ENCODE measurements at places on chromosomes 4 and X.

DNA sequence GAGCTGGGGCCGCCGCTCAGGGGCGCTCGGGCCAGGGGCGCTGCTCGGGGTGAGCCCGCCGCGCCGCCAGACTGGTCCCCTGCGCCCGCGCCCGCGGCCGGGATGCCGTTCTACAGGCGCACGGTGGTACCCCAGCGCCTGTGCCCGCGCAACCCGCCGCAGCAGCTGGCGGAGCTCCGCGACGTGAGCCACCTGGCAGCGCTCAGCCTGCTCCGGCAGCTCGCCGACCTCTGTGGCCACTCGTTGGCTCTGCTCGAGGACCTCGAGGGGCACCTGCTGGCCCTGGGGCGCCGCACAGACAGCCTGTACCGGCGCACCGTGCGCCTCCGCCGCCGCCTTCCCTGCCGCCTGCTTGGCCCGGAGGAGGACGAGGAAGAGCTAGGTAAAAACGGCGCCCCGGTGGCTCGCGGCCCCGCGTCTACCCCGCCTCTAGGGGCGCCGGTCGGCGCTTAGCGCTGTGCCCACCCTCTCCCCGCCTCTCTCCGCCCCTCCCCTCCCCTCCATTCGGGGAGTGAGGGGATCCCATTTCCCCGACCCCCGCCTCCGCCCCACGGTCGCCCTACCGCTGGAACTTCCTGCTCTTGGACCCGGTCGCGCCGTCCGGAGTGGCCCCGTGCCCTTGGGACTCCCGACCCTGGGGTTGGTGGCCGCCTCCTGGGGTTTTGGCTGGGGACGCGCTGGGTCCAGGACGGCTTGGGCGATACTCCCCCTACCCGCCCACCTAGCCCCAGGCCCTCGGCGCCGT, 513 bp downstream of the NHSL2 start:
- DNase-seq = no peak

DNA sequence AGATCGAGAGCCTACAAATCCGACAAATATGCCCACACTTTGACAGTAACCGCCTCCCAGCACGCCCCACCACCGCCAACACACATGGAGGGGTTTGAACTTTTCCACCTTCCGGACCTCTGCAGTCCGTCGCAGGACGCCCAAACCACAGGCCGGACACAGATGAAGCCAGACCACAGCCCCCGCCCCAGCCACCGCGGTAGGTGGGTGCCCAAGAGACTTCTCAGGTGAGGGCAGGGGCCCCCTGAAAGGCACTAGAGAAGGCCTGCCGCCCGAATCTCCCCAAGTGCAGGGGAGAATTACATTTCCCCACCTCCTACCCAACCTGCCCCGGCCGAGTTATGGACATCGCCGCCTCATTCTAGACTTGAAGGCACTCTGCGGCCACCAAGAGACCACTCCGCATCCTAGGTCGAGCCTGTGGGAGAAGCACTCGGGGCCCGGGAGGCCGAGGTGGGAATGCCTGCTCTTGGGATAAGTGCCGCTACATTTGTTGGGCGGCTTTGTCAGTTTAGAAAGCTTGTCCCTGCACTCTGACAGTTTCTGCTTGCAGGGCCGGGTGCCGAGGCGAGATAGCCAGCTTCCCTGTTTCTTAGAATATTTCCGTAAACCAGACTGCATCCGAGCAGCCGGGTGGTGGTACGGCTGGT, 21.5 kb downstream of the HAND2 start:
- DNase-seq = no peak

DNA sequence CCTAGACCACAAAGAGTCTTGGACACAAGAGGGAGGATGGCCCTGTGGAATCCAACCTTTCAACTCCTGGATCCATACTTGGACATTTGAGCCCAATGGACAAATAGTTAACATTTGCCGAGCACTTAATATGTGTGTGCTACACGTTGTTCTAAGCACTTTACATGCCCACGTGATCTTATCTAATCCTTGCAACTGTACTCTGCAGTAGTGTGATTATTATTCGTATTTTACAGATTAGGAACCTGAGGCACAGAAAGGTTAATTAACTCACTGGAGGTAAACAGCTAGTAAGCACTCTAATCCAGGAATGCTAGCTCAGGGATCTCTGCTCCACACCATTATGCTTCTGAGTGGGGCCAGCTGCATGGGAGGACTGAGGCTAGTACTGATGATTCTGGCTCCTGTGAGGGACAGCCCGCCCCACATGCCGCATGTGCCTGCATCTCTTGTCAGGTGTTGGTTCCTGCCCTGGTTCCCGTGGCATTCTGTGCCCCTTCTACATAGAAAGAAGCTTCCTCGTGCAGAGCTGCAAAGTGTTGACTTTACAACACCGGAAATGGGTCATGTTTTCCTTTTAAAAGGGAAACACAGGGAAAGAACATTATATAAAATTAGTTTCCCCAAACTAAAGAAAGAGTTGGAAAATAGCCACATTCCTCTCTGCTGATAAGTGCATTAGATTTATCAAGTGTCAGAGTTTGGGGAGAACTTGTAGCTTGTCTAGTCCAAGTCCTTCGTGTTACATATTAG, 34.8 kb downstream of the PLAC1 start:
- no peak for DNase-seq

DNA sequence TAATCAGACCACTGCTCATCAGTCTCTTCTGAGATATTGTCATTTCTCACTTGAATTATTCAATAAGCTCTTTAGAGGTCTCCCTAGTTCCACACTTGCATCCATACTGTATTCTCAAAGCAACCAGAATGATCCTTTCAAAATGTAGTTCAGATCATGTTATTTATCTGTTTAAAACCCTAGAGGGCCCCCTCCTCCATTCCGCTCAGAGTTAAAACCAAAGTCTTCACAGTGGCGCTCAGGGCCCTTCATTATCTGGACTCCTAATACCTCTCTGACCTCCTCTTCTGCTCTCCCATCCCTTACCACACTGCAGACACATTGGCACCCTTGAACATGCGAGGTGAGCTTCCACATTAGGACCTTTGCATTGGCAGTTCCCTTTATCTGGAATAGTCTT, 32.7 kb upstream of the HPGDS start:
- no peak for DNase-seq

- DNase-seq = no peak
Observed at GRCh38 chrX:36348509-36348908, 429.0 kb downstream of the CFAP47 start.

- DNase-seq = no peak
Observed at GRCh38 chrX:49656533-49656932, 39.3 kb downstream of the PAGE1 start.

DNA sequence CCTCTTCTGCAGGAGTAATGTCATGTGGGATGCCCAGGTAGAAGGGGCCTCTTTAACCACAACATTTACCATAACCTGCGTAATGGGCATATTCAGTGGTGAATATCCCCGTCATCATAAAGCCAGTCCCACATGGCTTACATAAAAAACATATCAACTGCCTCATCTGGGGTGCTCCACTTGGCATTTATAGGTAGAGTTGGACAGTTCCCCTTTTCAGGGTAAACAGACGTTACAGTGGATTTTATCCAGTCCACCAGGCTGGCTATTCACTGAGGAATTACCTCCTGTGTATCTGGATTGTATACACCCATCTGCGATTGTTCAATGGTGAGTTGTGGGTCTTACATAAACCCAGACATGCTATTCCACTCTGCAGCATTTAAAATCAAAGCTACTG, 70.7 kb upstream of the ANKRD17 start:
- no peak for DNase-seq

GRCh38 chr4:41992967-41993857, 2.9 kb downstream of the SLC30A9 start:
- DNase-seq = no peak

DNA sequence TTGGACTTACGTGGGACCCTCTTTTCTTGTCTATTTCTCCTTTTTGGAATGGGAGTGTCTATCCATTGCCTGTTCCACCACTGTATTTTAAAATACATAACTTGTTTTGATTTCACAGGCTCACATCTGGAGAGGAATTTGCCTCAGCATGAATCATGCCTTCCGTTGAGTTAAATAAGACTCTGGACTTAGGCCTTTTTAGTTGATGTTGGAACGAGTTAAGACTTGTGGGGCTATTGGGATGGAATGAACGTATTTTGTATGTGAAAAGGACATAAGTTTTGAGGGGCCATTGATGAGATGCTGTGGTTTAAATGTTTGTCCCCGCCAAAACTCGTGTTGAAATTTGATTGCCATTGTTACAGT, 66.2 kb downstream of the BEX3 start:
- no peak for DNase-seq

- no peak for DNase-seq
Observed at GRCh38 chr4:86442881-86443280, 83.0 kb upstream of the MAPK10 start.

DNA sequence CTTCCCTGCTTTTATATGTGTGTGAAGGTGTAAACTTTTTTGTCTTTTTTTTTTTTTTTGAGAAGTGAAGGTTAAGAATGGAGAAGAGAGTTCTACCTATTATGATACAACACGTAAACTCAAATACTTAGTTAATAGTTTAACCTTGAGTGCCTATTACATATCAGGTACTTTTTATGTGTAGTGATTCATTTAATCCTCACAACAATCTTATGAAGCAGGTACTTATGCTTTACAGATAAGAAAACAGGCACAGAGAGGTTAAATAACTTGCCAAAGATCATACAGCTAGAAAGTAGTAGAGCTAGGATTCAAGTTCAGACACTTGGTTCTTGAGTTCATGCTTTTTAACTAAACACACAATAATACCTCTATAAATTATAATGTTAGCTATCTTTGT, 107.4 kb downstream of the THOC2 start:
- DNase-seq = no peak

- no peak for DNase-seq
Observed at GRCh38 chrX:120310861-120311726, at the start of gene TMEM255A. TMEM255A (minus strand) TSS chrX:120311461; CDS start chrX:120311309, 152 bp downstream.

- DNase-seq = no peak
Observed at GRCh38 chr4:23773884-23774636, 115.8 kb downstream of the PPARGC1A start.

DNA sequence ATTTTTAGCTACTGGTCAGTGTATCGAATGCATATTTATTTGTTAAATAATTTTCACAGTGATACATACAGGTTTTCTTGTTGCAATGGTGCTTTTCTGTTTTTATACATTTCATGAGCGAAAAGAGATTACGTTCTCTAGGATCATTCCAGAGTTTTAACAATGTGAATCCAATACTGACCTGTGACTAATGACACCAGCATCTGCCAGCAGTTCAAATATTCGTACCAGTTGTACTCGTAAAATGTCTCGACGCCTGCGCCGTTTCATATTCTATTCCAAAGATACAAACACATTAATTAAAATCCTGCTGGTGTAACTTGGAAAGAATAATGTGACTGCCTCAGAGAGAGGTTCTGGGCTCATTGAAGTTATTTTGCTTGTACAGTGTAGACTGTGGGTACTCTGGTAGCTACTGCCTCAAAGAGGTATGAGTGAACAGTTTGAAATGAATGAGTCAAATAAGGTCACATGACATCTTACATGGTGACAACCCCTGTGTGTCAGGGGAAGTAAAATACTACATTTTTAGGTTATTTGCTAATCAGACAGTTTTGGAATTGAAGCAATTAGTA, 80.7 kb downstream of the ZAR1 start:
- no peak for DNase-seq

GRCh38 chrX:108299101-108299591, 139.1 kb downstream of the COL4A6 start:
- DNase-seq = no peak

- DNase-seq = no peak
Observed at GRCh38 chr4:158411269-158411668, 110.4 kb upstream of the RXFP1 start.

GRCh38 chr4:56723659-56724230, 42.6 kb upstream of the HOPX start:
- no peak for DNase-seq

DNA sequence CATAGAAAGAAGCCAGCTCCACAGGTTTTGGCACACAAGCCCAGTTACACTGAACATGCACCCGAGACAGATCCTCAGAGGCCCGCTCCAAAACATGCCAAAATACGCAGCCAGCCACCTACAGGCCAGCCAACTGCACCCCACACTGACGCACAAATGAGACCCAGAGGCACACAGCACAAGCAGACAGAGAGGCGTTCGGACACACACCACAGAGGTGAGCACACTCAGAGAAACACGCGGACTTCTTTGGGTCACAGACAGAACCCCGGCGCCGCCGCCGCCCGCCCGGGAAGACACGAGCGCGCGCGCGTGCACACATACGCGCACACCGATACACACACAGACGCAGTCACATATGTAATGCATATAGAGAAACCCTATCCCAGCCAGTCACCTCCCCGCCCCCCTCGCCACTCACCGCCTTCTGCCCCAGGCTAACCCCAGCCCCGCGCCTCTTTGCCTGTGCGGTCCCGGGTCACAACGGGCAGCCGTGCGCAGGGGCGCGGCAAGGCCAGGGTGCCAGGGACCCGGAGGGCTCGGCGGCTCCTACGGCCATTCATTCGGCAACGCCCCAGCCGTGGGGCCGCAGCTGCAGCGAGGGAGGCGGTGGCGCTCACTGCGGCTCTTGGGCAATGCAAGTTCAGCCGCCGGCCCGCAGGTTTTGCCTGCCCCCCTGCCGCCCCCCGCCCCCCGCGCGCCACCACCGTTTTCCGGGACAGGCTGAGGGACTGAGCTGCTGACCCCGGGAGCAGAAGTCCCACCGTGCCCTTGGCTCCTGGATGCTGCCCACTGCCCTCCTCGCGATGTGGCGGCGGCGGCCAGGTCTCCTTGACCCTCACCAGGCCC, 553 bp downstream of the SEPTIN6 start:
- DNase-seq = no peak

- DNase-seq = no peak
Observed at GRCh38 chrX:150459196-150459595, 96.1 kb downstream of the MAMLD1 start.

DNA sequence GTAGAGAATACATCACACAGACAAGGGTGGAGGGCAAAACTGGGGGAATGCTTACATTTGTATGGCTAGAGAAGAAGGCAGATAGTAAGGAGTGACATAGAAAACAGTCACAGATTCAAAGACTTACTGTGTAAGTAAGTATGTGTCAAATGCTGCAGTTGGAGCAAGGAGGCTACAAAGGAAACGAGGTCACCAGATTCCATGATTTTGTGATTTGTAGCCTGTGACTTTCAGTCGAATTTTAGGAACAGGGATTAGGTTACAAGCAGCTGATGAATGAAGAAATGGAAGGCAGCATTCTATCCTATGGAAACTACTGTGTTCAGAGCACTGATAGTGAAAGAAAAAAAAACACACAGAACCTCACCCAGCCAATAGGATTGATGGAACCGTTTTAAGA, 407.9 kb downstream of the IL15 start:
- DNase-seq = no peak

DNA sequence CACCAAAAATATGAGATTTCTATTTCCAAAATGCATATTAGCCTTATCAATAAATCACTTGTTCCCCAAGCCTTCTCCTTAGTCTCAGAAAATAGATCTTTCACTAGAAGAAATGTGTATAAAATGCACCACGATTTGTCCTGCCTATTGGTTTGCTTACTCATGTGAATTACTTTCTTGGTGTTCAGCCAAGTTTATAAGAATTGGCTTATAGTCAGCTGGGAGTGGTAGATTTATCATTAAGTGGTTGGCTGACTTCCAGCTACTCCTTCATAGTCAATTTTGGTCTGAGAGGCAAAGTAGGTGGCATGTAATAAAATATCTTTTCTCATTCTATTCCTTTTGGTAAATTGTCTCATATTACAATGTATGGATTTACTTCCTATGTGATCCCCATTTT, 1.3 kb downstream of the SULT1E1 start:
- no peak for DNase-seq
